ENCODE measurements at places on chromosomes 16 and 17. TPM values are rescaled to one million over a fixed set of nuclear protein-coding genes. Genes with fewer than 3 reads are reported as not detected.

Gene GRAP
- not detected for total RNA-seq

Gene PRAC2
- not detected for total RNA-seq

Gene CDH13
- 41.9 TPM for total RNA-seq

Gene GP1BA
- not detected for total RNA-seq

Gene TNFRSF12A
- 560 TPM for total RNA-seq

Gene ATF7IP2
- 5.3 TPM for total RNA-seq

Gene CARD14
- 3.1 TPM for total RNA-seq

Gene HS3ST6
- 0.24 TPM for total RNA-seq

Gene SALL1
- total RNA-seq = 0.48 TPM

Gene GPR179
- total RNA-seq = 0.24 TPM

Gene TP53TG3B
- total RNA-seq = not detected

Gene BRIP1
- 1.5 TPM for total RNA-seq

Gene KRT222
- not detected for total RNA-seq

Gene TMEM235
- not detected for total RNA-seq

Gene AANAT
- not detected for total RNA-seq

Gene PDE6G
- not detected for total RNA-seq

Gene TBC1D3
- not detected for total RNA-seq

Gene FBXO39
- not detected for total RNA-seq

Gene EIF3CL
- total RNA-seq = 280 TPM

Gene ABI3
- total RNA-seq = not detected

Gene TM4SF5
- total RNA-seq = not detected

Gene SDK2
- 7.5 TPM for total RNA-seq

Gene GALR2
- total RNA-seq = 0.21 TPM

Gene SLFN14
- total RNA-seq = not detected

Gene BICDL2
- total RNA-seq = 10.4 TPM

Gene KREMEN2
- 3.2 TPM for total RNA-seq

Gene OR3A3
- total RNA-seq = not detected

Gene UTP18
- 36.9 TPM for total RNA-seq

Gene HAPSTR1
- total RNA-seq = 62.9 TPM

Gene LCMT1
- total RNA-seq = 26.3 TPM

Gene ENO3
- 3.9 TPM for total RNA-seq

Gene MEOX1
- total RNA-seq = 1.2 TPM

Gene ACLY
- 230 TPM for total RNA-seq

Gene SPATA2L
- total RNA-seq = 9.4 TPM

Gene UBE2Z
- total RNA-seq = 68.2 TPM

Gene MYH1
- total RNA-seq = not detected

Gene HEATR9
- not detected for total RNA-seq

Gene GAS2L2
- 0.24 TPM for total RNA-seq

Gene KIF18B
- total RNA-seq = 0.24 TPM

Gene CCL23
- not detected for total RNA-seq

Gene CDRT15L2
- not detected for total RNA-seq

Gene USP43
- 17.6 TPM for total RNA-seq

Gene PERCC1
- not detected for total RNA-seq

Gene NPIPA8
- total RNA-seq = 0.48 TPM

Gene KRT26
- total RNA-seq = not detected

Gene UTS2R
- not detected for total RNA-seq

Gene KCNH6
- total RNA-seq = not detected

Gene ALOX12
- total RNA-seq = 0.24 TPM

Gene EMP2
- 37.7 TPM for total RNA-seq

Gene HS3ST3A1
- total RNA-seq = 2.4 TPM

Gene NEUROD2
- not detected for total RNA-seq

Gene C1QTNF8
- not detected for total RNA-seq

Gene SMIM36
- total RNA-seq = under 0.01 TPM

Gene CTF1
- total RNA-seq = 0.64 TPM

Gene SNRNP25
- 12.0 TPM for total RNA-seq

Gene ALOX15
- total RNA-seq = not detected

Gene CLEC3A
- not detected for total RNA-seq

All from tracheal epithelial cell (primary cell).